ENCODE measurements at places on chromosomes 6 and 20.

GRCh38 chr6:140979642-140980091, 1153.1 kb upstream of the GJE1 start:
- DNase-seq, result no peak

GRCh38 chr6:11296449-11297375, 64.2 kb upstream of the NEDD9 start:
- DNase-seq, result no peak

GRCh38 chr6:43876602-43877001, 106.6 kb downstream of the VEGFA start:
- DNase-seq, result no peak

DNA sequence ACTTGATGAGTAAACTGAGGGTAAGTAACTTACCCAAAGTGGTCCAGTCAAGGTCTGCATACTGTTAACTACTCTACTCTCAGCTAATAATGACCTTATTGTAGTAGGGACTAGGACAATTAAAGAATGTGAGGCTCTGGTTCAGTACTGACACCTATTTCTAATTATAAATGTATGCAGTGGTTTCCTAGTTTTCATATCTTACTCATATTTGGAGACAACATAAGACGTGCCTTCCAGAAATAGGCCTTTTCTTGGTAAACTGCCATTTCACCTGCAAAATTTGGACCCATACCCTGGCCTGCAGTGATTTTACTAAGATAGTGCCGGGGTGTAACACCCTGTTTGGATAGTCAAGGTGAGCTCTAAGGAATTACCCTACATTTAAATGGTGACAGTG, 24.7 kb downstream of the GJA1 start:
- no peak for DNase-seq

- DNase-seq, result no peak
Observed at GRCh38 chr20:11001302-11001701, 327.5 kb upstream of the JAG1 start.

GRCh38 chr6:30061858-30062458, 893 bp downstream of the POLR1H start:
- DNase-seq, result no peak

- peak; percentile 50 for DNase-seq
Observed at GRCh38 chr6:3329393-3330051, 70.8 kb downstream of the PSMG4 start.

- DNase-seq, result no peak
Observed at GRCh38 chr6:13101985-13102384, 226.4 kb downstream of the TBC1D7 start.

- no peak for DNase-seq
Observed at GRCh38 chr6:119426619-119427018, 77.1 kb upstream of the MAN1A1 start.

DNA sequence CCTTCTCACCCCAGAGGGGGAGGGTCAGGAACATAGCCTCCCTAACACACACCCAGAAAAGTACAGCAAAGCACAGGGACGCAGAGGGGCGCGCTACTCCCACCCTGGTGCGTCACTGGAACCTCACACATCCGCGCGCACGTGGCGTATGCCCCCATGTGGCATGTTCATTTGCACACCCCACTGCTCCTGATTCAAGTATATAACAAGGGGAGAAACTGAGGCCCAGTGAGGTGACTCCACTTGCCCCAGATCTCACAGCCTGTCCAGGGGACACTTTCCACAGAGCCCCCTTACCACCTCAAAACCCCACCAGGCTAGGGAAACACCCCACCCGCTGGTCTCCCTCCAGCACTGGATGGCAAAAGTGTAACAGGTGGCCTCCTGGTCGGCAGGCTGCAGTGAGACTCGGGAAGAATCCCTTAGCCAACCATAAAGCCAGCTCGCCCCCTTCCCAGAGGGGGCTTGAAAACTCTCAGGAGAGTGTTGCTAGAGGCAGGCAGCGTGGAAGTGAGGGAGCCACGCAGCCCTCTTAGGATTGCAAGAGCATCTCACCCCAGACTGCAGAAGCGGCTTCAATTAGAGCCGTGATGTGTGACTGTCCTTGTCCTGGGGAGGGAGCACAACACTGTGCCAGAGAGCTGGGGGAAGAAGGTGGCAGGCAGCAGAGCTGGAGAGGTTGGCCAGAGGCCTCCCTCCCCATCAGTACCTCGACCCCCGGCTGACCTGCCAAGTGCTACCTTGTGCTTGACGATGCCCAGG, at the start of gene GRM4:
Gene GRM4, minus strand, starts transcription at position 67 of the 762 bp plus-strand sequence. CDS start 12,591 bp downstream, outside the sequence.
- no peak for DNase-seq

- DNase-seq, result no peak
Observed at GRCh38 chr20:38831995-38832620, 26.6 kb downstream of the PPP1R16B start.

DNA sequence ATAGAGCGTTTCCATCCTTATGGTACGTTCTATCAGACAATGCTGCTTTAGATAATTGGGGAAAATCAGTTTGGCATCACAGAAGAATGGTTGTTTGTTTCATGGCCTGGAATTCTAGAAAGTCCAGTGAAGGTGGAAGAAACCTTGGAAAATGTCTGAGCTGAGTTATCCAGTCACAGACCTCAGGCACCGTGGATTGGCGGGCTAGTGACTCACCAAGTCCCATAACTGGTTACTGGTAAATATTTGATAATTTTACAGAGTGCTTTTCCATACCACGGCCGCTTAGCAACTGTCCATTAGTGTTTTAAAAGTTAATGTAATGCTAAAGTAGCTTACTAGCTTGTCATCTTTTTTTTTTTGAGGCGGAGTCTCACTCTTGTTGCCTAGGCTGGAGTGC, 99.4 kb downstream of the SLC35B3 start:
- DNase-seq, result no peak

- DNase-seq, result no peak
Observed at GRCh38 chr6:114179411-114179810, 163.4 kb downstream of the HS3ST5 start.

DNA sequence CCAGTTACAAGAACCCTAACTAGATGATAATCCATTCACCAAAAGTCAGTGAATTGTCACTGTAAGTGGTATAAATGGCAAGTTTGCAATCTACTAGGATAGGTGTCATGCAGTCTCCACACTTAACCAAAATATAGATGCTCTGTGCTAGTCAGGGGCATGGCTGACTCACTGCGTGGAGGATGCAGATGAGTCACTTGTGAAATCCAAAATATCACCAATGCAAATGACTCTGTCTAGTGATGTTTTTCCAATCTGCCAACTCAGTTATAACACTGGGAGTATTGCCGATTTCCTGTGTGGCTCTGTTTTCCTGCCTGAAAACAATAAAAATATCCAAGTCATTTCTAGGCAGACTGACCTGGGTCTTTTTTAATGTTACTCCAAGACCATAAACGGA, 47.8 kb upstream of the NRSN1 start:
- DNase-seq, result no peak

DNA sequence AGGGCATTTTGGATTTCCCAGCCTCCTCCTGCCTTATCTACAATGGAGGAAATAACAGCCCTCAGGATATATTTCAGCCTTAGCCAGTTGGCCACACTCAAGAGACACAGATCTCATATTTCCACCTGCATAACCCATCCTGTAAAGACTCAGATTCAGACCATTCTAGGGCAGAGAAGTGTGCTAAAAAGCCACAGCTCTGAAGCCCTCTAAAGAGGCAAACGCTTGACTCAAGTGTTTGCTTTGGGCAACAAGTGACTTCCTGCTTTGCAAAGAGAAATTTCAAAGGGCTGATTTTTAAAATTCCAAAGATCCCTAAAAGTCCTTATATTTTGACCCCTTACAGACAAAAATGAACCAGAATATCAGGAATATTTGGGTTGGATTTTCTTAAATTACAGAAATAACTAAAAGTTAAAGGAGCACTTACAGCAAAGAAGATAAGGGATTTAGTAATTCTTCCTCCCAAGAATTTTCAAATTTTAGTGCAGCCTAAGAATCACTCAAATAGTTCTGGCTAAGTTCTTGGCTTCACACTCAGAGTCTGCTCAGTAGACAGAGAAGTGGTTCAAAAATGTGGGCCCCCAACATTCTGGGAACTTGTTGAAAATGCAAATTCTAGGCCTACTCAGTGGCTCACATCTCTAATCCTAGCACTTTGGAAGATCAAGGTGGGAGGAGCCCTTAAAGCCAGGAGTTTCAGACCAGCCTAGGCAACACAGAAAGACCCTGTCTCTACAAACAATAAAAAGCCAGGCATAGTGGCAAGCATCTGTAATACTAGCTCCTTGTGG, 18.9 kb upstream of the ADGRF5 start:
- DNase-seq, result no peak

GRCh38 chr6:124535746-124536145, 426.5 kb upstream of the RNF217 start:
- DNase-seq, result no peak

- no peak for DNase-seq
Observed at GRCh38 chr20:24017458-24017755, 28.8 kb upstream of the GGTLC1 start.

GRCh38 chr20:2093159-2093781, 8.4 kb upstream of the STK35 start:
- no peak for DNase-seq

GRCh38 chr6:155443168-155443567, 12.5 kb downstream of the NOX3 start:
- no peak for DNase-seq

GRCh38 chr6:49713346-49713745, at the start of gene CRISP2:
Gene CRISP2 (minus strand): TSS chr6:49713543. CDS start chr6:49709196, 4,347 bp downstream.
- no peak for DNase-seq

GRCh38 chr6:16481697-16482399, 243.5 kb downstream of the GMPR start:
- DNase-seq, result no peak

DNA sequence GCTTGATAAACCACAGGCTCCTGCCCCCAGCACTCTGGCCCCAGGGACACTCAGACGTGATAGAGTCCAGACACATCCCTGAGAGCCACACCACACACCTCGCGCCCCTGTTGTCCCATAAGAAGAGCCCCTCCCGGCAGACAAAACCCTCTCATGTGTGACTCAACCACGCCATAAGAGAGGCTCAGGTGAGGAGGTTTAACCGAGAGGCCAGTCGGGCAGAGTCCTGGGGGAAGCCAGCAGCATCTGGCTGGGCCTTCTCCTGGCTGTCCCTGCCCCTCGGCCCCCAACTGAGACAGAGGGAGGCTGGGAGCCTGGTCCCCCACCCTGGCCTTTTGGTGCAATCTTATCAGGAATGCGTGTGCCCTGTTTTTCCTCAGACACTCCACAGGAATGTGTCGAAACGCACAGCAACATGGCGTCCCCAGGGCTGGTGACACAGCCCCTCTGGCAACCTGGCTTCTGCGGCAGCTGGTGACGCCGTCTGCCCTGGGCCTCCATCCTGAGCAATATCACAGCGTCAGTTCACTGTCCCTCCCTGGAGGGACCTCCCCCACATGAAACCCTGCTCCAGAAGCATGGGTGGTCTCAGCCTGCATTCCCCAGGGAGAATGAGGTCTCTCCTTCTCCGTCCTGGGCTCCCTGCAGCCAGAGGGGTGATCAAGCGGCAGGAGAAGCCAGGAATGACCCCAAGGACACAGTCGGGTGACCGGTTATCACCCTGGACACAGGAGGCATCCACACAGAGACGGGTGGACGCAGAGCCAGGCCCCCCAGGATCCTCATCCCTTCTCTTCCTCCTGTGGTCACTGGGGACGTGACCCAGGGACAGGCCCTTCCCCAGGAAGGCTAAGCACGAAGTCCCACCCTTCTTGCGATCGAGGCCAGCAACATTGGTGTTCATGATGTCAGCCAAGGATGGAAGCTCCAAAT, 156.6 kb upstream of the AFDN start:
- no peak for DNase-seq

GRCh38 chr6:71171497-71172070, 117.0 kb upstream of the OGFRL1 start:
- DNase-seq, result no peak

DNA sequence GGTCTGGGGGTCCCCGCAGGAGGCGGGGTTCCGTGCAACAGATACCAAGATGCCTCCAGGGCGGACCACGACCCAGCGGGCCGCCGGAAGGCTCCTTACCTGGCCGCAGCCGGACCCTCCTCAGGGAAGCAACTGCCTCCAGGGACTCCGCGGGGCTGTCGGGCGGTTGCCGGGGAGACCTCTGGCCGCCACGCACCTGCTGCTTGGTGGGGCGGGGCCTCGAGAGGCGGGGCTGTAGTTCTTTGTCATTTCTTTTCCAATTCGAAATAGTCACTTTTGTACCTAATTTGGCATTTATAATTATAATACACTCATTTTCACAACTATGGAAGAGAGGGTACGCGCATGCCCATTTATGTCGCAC, 647 bp downstream of the AK9 start:
- peak; percentile 69 for DNase-seq

- no peak for DNase-seq
Observed at GRCh38 chr6:111796310-111796918, 76.8 kb downstream of the FYN start.

GRCh38 chr6:52595796-52596130, 18.9 kb upstream of the TRAM2 start:
- no peak for DNase-seq

- DNase-seq, result no peak
Observed at GRCh38 chr6:22218410-22218809, 78.4 kb downstream of the PRL start.

GRCh38 chr20:50561379-50562078, 51.3 kb downstream of the PTPN1 start:
- DNase-seq, result no peak

- DNase-seq, result no peak
Observed at GRCh38 chr6:56490993-56491392, 151.7 kb downstream of the DST start.

- DNase-seq, result no peak
Observed at GRCh38 chr6:166365806-166366205, 16.9 kb downstream of the MPC1 start.

- DNase-seq, result peak; percentile 88
Observed at GRCh38 chr6:142112451-142113061, 20.2 kb upstream of the GJE1 start.

DNA sequence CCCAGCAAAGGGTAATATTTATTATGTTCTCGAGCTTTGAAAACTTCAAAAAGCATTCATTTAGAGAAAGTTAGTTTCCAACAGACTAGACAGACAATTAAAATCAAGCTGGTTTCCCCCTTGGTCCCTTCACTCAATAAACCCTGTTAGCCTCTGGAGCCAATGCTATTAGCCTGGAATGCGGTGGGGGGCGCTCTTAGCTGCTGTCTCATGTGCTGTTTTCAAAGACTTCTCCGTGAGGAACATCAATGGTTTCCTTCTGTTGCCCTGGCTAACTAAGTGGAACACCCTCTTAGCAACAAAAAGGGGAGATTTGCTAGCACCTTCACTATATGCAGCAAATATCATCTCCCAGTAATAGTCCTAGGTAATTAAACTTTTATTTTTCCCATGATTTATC, 86.4 kb downstream of the LY86 start:
- no peak for DNase-seq

GRCh38 chr6:40253420-40253819, 319.2 kb upstream of the MOCS1 start:
- no peak for DNase-seq

GRCh38 chr6:84052204-84052882, 18.8 kb downstream of the MRAP2 start:
- peak; percentile 84 for DNase-seq

DNA sequence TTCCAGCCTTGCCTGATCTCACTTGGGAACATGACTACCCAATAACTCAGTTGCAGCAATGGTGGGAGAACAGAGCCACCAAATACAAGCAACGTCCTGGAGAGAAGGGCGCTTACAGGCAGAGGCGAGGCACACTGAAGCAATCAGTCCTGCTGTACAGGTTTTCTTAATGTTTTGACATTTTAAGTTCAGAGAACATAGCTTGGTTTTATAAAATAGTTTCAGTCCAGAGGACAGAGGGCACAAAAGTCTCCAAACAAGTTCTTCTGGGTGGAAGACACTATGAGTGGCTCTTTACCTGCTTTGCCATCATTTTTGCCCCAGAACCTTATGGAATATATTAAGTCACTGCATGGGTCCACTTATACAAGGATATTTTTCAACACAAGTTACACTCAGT, 103.4 kb upstream of the KCNG1 start:
- DNase-seq, result no peak

GRCh38 chr6:100134297-100134696, 140.3 kb upstream of the MCHR2 start:
- no peak for DNase-seq
